Progenitor cell of endocrine pancreas (in vitro differentiated cells): ENCODE measurements at places on chromosomes 2 and 18. TPM values are rescaled to one million over a fixed set of nuclear protein-coding genes. Genes with fewer than 3 reads are reported as not detected.

CIDEA gene
- total RNA-seq, result not detected in 2 replicates

DNER gene
- 0.91 TPM in 2 replicates for total RNA-seq

DYNAP gene
- total RNA-seq, result not detected in 2 replicates

DNA sequence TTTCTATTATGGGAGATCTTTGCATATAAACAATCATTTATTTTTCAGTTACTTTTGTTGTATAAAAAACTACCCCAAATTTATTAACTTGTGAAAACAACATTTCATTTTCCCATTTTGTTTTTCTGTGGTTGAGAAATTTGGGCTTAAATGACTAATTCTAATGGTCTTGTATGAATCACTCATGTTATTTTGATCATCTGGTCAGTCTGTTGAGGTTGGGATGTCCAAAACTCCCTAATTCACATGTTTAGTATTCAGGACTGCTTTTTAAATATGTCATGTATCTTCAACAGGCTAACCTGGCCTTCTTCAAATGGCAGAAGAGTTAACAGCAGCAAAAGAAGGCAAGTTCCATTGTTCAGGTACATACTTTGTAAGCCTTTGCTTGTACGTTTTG, 788.1 kb downstream of the TRIB2 start:
- no peak for DNase-seq

DNA sequence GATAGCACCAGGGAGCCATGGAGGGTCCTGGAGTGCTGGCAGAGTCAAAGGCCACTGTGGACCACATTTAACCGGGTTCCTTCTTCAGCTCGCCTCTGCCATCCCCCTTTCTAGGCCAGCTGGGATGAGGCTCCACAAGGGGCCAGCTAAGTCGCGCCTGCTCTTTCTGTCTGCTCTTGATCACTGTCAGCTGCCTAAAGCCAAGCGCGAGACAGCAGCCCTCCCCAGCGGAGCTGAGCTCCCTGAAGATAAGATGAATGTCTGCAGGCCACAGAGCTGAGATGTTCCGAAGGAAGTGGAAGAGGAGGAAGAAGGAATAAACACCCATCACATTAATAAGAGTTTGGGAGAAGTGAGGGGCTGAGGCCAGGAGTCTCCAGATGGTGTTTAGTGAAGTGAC, 99.6 kb downstream of the CELF4 start:
- no peak for DNase-seq

DNA sequence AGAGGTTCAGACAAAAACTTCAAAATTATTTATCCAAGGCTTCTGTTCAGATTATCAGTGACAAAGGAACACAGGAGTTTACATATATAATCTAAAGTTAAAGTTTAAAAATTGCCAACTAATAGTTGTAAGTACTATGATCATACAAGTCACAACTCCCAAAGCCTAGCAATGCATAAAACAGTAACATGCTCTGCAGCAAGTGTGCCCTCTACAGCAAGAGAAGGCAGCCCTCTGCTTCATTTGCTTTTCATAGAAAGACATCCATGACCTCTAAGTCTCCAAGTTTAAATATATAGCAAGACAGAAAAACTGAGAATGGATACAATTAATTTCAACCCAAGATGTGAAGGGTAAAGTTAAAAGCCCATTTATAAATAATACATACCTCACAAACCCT, 13.3 kb downstream of the RAB1A start:
- DNase-seq, result no peak

- no peak for DNase-seq
Observed at GRCh38 chr18:58937887-58938267, 73.2 kb downstream of the ZNF532 start.

DNA sequence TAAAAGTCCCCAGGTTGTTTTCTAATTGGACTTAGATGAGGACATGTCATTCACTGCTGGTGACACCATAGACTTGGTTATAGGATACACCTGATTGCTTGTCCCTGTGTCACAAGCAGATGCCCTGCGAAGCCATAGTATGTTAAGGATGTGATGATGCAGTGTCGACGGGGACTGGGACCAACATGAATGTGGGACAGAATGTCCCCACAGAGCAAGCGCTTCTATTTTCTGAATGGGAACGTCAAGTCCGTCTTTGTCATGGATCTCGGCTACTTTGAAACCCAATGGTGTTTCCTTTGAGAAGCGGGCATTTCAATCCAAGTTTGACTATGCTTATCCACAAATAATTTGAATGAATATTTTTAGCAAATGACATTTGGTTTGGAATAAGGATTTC, 2.1 kb downstream of the GCG start:
- no peak for DNase-seq

SNTG2 gene
- 0.50 and 0.62 TPM in 2 replicates for total RNA-seq

DNA sequence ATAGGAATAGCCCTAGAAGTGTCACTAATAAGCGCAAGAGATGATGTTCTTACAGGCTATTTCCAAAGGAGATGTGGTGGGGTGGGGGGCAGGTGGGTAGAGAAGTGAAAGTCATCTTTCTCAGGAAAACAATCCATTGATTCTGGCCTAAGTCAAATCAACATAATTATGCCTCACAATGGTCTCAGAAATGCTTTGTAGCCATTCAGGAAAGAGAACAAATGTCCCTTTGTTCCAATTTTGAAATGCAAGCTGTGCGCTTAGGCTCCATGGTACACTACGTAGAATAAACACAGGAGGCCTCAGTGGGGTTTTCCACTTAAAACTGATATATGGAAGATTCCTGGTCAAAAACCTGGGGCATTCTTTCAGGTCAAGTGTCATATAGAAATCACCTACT, 529.9 kb upstream of the KLHL29 start:
- no peak for DNase-seq

DNA sequence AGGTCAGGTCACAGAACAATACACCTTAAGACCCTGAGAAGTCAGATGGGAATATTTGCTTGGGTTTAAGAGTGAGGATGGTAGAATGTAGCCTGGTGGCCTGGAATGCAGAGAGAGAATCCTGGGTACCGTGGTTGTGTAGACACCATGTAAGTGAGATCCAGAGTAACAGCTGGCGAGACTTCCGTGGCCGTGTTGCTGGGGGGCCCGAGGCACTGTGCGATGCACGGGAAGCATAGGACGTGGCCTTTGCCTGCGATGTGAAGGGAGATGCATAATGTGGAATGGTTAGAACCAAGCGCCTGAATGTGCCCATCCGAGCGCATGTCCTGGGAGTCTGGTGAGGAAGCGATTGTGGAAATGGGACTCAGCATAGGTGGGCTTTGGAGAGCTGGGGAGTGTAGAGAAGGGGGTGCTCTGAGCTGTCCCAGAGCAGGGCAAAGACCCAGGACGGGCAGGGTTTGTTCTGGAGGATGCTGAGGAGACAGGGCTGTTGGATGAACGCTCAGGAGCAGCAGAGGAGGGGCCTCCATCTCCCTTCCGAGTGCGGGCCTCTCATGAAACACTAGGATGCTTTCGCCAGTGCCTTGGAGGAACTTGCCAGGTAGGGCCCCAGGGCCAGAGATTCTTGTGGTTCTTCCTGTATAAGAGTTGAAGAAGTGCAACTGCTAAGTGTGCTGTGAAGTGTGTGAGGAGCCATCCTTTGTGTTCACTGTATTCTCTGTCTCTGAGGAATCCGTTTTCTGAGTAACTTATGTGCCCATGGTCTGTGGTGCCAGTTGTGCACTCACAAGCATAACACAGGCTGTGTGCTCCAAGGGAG, 7.1 kb downstream of the RNF144A start:
- no peak for DNase-seq

GNAL gene
- total RNA-seq, result 10.0 and 10.5 TPM in 2 replicates

GRCh38 chr2:15636972-15637785, 45.5 kb downstream of the DDX1 start:
- DNase-seq, result peak; percentile 48

TMEM131 gene
- total RNA-seq, result 57.1 and 58.8 TPM in 2 replicates
